Stimulated activated naive CD8-positive, alpha-beta T cell treated with anti-CD3 and anti-CD28 coated beads, Interleukin-15, amount 100 ng/mL, for 72 hours (primary cell): ENCODE measurements at places on chromosomes 12 and 14.

DNA sequence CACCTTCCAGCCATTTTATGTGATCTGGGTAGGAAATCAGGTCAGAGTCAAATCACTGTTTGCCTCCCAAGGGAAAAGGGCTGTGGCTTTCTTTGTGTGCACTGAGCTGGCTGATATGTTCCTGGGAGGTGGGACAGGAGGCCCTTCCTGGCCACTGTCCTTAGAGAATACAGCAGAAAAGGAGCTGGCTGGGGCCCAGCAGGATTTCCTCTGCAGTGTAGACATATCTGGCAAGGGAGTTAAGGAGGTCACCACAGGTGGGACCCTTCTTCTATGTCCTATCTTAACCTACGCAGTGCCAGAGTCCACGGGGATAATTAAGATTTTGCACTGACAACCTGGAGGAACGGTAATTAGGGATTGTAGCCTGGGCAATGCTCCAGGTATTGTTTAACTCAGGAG is 145.3 kb downstream of the NTF3 start:
- DNase-seq: no peak

DNA sequence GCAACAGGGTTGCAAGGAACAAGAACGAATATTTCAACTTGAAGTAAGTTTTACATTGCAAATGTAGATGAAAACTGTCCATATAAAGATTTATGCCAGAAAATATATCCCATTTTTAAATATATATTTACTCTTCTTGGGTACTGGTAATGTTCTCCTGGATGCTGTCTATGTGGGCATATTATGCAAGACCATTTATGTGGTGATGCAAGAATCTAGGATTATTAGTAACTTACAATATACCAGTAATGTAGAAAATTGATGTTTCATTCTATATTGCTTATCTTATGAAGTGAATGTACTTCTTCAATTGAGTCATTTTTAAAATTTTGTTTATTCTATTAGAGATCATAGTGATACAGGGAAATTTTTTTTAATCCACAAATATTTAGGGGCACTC is 25.1 kb downstream of the FGFR1OP2 start:
- no peak for DNase-seq

- DNase-seq: no peak
These were observed 134.1 kb downstream of the KCNA5 start for GRCh38 chr12:5177731-5178130.

DNA sequence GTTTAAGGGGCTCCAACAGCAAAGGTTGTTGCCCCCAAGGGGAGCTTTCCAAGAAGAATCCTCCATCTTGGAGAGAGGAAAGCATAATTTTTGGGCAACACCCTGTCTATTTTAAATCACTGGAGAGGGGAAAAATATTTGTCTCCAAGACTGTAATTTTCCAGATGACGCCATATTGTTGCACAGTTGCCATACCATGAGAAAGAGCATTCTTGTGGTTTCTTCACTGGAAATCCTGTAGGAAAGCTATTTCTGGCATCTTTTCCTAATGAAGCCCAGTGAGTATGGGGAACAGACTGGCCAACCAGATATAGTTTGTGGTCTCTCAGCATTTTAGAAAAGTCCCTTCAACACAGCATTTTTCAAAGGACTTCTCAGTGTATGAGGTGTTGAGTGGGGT is 88.1 kb upstream of the MANSC4 start:
- no peak for DNase-seq

DNA sequence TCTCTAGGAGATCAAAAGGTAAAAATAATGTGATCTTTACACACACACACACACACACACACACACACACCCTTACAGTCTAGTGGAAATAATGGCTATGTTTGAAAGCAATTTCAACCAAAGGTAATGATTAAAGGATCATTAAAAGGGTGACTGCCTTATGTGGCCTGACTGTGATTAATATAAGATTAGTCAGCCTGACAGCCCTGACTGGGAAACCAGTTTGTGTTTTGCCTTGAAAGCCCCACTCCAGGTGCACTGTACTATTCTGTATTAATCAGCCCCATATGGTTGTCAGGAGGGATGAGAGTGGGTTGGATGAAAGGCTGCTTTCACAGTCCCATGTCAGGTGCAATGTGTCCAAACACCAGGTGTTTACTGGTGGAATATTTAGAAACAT is 10.5 kb downstream of the RASSF9 start:
- no peak for DNase-seq

GRCh38 chr12:90124289-90124688 is 415.7 kb upstream of the ATP2B1 start:
- DNase-seq: no peak

DNA sequence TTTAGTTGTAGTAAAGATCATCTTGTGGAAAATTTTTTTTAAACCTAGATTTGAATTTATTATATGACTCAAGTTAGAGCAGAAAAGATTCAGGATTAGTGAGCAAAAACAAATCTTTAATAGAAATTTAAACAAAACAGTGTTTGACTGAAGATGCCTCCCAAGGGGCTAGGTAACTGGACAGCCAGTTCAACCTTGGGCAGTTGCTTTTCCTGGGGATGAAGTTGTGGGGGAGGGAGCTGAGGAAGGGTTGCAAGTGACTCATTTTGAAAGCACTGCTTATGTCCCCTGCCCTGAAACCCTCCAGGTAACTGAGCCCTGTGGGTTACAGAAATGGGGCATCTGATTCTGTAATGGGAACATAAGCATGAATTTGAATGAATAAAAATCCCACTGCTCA is 13.1 kb downstream of the CFAP54 start:
- DNase-seq: no peak

DNA sequence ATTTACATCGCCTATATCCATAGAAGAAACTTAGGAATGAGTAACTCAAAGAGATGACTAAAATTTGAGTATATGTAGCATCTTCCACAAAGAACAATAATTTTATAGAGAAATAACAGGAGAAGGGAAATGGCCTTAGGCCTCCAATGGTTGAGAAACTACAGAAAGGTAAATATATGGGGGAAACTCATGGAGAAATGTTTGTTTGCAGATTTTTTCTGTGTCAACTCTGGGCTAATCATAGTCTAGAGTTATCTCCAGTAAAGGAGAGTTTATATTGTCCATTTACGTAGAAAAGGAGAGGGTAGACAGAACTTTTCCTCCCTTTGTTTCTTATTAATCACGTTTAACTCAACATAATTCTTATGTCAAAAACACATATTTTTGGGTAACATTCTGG is 244.2 kb downstream of the GLT1D1 start:
- DNase-seq: no peak

GRCh38 chr14:91261115-91261514 is 16.6 kb upstream of the GPR68 start:
- DNase-seq: peak; percentile 69

GRCh38 chr12:101038289-101038871 is 171.7 kb downstream of the SLC5A8 start:
- DNase-seq: no peak

DNA sequence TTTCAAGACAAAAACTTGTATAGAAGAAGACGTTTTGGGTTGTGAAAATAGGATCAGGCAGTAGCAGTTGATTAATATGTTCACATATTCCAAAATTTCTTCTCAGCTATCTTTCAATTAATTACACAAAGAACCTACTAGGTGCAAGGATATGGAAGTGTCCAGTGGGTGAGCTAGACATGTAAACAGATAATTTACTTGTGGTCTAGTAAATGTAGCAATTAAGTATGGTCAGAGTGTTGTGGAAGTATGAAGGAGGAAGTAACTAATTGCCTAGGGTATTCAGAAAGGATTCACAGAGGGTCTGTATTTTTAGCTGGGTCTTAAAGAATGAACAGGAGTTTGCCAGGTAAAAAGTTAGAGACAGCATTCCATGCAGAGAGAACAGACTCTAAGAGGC is 5.9 kb downstream of the GOLGA5 start:
- no peak for DNase-seq

DNA sequence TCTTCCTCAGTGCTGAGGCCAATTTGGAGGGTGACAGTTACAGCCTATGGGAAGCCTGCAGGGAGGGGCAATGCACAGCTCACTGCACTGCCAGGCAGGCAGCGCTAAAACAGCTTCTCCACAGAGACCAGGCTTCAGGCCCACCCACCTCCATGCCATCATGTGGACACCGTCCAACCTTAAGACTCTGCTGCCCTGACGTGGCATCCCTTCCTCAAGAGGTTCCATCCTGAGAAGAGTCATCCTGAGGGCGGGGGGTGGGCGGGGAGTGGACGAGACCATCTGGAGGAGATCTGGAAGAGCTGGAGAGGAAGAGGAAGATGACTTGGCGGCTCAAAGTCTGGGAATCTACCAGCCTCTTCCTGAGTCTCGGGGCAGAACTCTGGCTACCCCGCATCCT is 8.4 kb upstream of the ACVRL1 start:
- DNase-seq: no peak

DNA sequence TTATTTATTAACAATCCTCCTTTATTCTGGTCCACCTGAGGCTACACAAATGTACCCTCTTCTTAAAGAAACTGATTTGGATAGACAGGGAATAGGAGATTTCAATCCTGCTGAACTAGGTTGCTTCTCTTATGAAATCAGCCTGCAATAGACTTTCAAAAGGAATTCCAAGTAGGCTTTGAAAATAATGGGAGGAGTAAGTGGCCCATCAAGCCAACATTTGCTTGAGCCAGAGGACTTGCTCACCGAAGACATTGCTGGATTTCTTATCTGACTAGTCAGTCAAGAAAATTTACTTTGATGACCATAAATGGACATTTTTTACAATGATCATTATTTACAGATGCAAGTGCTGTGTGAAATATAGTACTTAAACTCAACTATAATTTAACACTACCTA is 82.8 kb upstream of the RASSF8 start:
- no peak for DNase-seq

- DNase-seq: no peak
These were observed 4.5 kb upstream of the TMEM233 start for GRCh38 chr12:119589097-119589496.

GRCh38 chr12:49358483-49359141 is 8.7 kb upstream of the SPATS2 start:
- peak; percentile 66 for DNase-seq

DNA sequence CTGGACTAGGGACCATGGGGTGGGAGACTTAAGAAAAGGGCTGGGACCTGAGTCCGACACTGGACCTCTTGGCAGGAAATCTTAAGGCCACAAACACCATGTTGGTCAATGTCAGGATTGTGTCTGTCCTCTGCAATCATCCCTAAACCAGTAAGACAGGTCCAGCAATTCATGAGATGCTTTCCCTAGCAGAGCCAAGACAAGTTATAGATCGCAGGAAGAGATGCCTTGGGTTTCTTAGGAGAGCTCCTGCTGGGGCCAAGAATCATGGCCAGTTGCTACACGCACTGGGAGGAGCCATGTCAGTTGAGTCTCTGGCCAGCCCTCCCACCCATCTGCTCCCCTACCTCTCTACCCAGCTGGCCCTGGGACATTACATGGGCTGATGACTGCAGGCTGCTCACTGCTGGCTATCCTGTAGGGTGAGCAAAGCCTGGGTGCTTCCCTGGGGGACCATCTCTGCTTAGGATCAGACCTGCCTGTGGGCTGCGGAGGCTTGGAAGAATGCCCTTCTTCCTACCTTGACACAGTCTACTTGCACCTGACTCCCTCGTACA is 14.2 kb downstream of the PLEKHH1 start:
- no peak for DNase-seq

GRCh38 chr14:101072945-101073597 is 169.5 kb upstream of the RTL1 start:
- peak; percentile 4 for DNase-seq

DNA sequence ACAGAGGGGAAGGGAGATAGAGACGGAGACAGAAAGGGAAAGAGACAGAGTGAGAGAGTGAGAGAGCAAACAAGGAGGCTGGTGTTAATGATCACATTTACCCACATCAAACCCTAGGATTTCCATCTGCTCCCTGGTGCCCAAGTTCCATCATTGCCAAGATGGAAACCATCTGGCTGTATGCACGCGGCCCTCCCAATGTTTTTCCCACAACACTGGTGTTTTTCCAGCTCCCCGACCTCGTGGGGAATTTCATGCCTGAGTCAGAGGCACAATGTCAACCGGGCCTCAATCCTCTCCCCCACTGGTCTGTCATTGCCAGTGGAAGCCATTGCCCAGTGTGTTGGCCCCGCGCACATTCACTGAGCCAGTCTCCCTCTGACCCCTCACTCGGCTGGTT is 19.9 kb upstream of the BDKRB2 start:
- no peak for DNase-seq

- no peak for DNase-seq
These were observed 67.2 kb downstream of the FERMT2 start for GRCh38 chr14:52883658-52884057.

DNA sequence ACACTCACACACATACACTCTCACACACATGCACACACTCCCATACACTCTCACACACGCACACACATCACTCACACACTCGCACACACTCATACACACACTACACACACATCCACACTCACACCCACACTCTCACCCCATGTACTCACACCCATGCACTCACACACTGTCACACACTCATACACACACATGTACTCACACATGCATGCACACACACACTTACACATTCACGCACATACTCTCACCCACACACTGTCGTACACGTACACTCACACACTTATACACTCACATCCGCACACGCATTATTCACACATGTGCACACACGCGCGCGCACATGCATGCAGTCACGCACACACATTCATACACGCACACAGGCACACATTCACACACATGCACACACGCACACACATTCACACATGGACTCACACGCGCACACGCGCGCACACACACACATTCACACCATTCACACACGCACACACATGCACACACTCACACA is 3.9 kb upstream of the GPR162 start:
- no peak for DNase-seq

DNA sequence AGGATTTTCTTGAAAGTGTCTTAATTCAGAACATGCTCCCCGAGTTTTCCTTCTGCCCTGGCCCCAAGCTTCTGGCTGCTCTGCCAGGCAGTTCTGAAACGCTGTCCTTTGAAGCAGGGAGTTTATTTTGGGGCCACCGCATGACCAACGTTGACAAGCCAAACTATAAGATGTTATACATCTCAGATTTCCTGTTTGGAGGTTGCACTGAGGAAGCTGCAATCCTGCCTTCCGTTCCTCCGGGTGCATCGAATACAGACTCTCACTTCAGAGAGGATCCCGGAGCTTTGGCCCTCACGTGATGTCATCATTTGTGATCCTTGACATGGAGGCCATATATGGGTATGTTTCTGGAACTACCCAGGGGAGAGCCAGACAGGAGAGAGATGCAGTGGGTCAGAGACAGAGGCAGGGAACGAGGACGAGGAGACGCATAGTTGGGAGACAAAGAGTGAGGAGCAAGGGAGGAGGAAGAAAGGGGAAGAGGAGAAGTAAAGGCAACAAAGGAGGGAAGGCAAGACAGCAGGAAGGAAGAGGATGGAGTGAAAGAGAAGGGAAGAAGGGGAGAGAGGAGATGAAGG is at the start of gene ASB2:
Gene ASB2 (minus strand): TSS at position 94 of the 581 bp plus-strand sequence. CDS start 12,031 bp downstream, outside the sequence.
- DNase-seq: no peak

- no peak for DNase-seq
These were observed 77.1 kb downstream of the TTLL5 start for GRCh38 chr14:75738192-75738591.

GRCh38 chr14:92668276-92668973 is 80.0 kb downstream of the LGMN start:
- DNase-seq: no peak
